Activated naive CD8-positive, alpha-beta T cell treated with anti-CD3 and anti-CD28 coated beads for 36 hours (primary cell): ENCODE measurements at places on chromosomes 4 and X.

- no peak for DNase-seq
These were observed 29.7 kb downstream of the F9 start for GRCh38 chrX:139560221-139560620.

DNA sequence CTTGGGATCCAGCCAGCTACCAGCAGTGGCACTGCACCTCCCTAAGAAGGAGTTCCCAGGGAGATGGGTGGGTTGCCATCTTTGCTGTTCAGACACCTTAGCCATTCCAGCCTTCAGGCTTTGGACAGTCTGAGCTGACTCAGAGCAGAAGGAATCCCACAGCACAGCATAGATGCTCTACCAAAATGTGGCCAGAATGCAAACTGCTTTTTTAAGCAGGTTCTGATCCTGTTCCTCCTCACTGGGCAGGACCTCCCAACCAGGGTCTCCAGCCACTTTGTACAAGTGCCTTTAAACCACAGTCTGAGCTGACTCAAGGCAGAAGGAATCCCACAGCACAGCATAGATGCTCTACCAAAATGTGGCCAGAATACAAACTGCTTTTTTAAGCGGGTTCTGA, 209.0 kb downstream of the NPNT start:
- no peak for DNase-seq

GRCh38 chr4:186712690-186713089, 11.0 kb downstream of the FAT1 start:
- DNase-seq: no peak

DNA sequence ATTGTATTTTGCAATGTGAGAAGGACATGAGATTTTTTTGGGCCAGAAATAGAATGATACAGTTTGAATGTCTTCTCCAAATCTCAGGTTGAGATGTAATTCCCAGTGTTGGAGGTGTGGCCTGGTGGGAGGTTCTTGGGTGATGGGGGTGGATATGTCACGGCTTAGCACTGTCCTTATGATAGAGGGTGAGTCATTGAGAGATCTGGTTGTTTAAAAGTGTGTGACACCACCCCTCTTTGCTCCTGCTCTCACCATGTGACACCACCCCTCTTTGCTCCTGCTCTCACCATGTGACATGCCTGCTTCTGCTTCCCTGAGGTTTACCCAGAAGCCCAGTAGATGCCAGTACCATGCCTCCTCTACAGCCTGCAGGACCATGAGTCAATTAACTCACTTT, 1226.9 kb downstream of the PCDH7 start:
- no peak for DNase-seq

DNA sequence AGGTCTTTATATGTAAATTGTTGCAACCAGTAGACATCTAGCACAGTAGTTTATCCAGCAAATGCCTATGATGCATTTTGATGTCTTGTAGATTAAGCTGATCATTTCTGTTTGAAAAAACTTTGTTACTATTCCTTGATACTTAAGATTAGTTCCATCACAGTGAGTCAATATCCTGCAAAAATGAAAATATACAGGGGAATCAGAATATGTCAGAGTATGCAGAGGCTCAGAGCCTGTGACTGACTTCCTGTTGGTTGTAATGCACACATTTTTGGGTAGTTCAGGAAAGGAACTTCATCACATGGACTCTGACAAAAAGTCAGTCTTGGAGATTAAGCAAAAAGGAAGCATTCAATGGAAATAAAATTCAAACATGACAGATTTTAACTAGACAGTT, 815.5 kb downstream of the FAT4 start:
- no peak for DNase-seq

- peak; percentile 15 for DNase-seq
These were observed 6.2 kb upstream of the IQSEC2 start for GRCh38 chrX:53287493-53288138.

DNA sequence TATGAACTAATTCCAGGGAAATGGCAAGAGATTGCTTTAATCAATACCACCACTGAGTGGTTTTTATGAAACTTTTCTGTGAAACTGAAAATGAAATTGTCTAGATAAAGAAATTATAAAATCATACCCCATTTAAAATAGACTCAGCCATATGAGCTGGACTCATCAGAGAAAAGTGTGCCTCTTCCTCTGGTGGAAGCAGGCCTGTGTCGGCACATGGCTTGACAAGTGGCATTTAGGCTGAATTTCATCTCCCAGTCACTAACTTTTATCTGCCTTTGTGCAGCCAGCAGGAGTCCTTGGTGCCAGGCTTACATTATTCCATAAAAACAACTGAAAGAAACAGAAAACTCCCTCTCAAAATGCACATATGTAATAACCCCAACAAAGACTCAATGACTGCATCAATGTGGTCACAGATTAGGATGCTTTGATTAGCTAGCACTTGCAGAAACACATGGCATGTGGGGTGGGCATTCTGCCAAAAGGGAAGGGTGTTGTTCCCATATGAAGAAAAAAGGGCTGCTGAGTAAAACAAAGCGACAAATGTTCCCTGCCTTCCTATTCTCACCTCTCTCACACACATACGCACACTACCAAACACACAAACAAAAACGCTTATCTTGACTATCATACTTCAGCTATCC, 232.3 kb downstream of the PABPC4L start:
- no peak for DNase-seq

- no peak for DNase-seq
These were observed 7.7 kb downstream of the SASH3 start for GRCh38 chrX:129787336-129788055.
